ENCODE measurements at places on chromosomes 5 and 9. TPM values are rescaled to one million over a fixed set of nuclear protein-coding genes. Genes with fewer than 3 reads are reported as not detected.

Gene BSPRY
- polyA plus RNA-seq = 8.8 TPM

Gene KCNN2
- polyA plus RNA-seq = 6.5 TPM

Gene CSNK1G3
- 38.0 TPM for polyA plus RNA-seq

Gene SPINK7
- polyA plus RNA-seq = not detected

Gene PCDHAC1
- polyA plus RNA-seq = 0.52 TPM

Gene TTF1
- polyA plus RNA-seq = 17.7 TPM

Gene ZFP62
- 39.5 TPM for polyA plus RNA-seq

Gene OR5C1
- polyA plus RNA-seq = not detected

Gene LIX1
- 5.4 TPM for polyA plus RNA-seq

Gene HRH2
- 3.1 TPM for polyA plus RNA-seq

Gene BRINP1
- polyA plus RNA-seq = 7.0 TPM

Gene FCN1
- polyA plus RNA-seq = 3.0 TPM

Gene STING1
- 29.6 TPM for polyA plus RNA-seq

Gene SLC35D2
- polyA plus RNA-seq = 34.5 TPM

Gene RFESD
- 4.6 TPM for polyA plus RNA-seq

Gene FBXW5
- 36.2 TPM for polyA plus RNA-seq

Gene SH3TC2
- 2.7 TPM for polyA plus RNA-seq

Gene NCBP1
- 56.1 TPM for polyA plus RNA-seq

Gene SPATA31C1
- 0.16 TPM for polyA plus RNA-seq

Gene SCGB3A2
- polyA plus RNA-seq = not detected

Gene UNC13B
- 24.9 TPM for polyA plus RNA-seq

Gene CDKN2B
- 0.24 TPM for polyA plus RNA-seq

Gene GOLGA1
- polyA plus RNA-seq = 15.0 TPM

Gene NOXA1
- 2.5 TPM for polyA plus RNA-seq

Gene THBS4
- 12.1 TPM for polyA plus RNA-seq

Gene LHX6
- 3.8 TPM for polyA plus RNA-seq

Gene PGM5
- polyA plus RNA-seq = 67.1 TPM

Gene PTAR1
- 60.6 TPM for polyA plus RNA-seq

Gene FOXD4L6
- not detected for polyA plus RNA-seq

Gene ARID3C
- 0.17 TPM for polyA plus RNA-seq

Gene PCDHB9
- 4.4 TPM for polyA plus RNA-seq

Gene TLX3
- not detected for polyA plus RNA-seq

Gene SLC36A2
- 0.20 TPM for polyA plus RNA-seq

Gene TUBB4B
- 149 TPM for polyA plus RNA-seq

Gene FRRS1L
- polyA plus RNA-seq = 4.0 TPM

Gene HACD4
- 3.1 TPM for polyA plus RNA-seq

Gene SOX30
- polyA plus RNA-seq = 0.30 TPM

Gene ADAMTS12
- polyA plus RNA-seq = 35.7 TPM

Gene FBLL1
- polyA plus RNA-seq = 0.23 TPM

Gene PCDHB5
- polyA plus RNA-seq = 5.6 TPM

Gene SMAD5
- polyA plus RNA-seq = 75.6 TPM

Gene PALM2AKAP2
- polyA plus RNA-seq = 10.8 TPM

Gene ACTBL2
- not detected for polyA plus RNA-seq

Gene ARSI
- polyA plus RNA-seq = 8.7 TPM

Gene RNF183
- 6.4 TPM for polyA plus RNA-seq

Gene VCAN
- 282 TPM for polyA plus RNA-seq

Gene RMRP
- polyA plus RNA-seq = not detected

Gene RASEF
- polyA plus RNA-seq = 7.3 TPM

Gene SAXO1
- polyA plus RNA-seq = 0.46 TPM

Gene PCDHB15
- polyA plus RNA-seq = 16.4 TPM

Gene CACFD1
- 36.6 TPM for polyA plus RNA-seq

Gene PFN3
- 0.26 TPM for polyA plus RNA-seq

Gene PDLIM4
- 15.2 TPM for polyA plus RNA-seq

Gene C5orf34
- polyA plus RNA-seq = 6.0 TPM

Gene ENHO
- 3.6 TPM for polyA plus RNA-seq

Gene ITGA1
- polyA plus RNA-seq = 49.2 TPM

Gene DBN1
- polyA plus RNA-seq = 187 TPM

All from left renal pelvis (tissue), 4 donors.